ENCODE measurements at places on chromosomes 2 and 18.

DNA sequence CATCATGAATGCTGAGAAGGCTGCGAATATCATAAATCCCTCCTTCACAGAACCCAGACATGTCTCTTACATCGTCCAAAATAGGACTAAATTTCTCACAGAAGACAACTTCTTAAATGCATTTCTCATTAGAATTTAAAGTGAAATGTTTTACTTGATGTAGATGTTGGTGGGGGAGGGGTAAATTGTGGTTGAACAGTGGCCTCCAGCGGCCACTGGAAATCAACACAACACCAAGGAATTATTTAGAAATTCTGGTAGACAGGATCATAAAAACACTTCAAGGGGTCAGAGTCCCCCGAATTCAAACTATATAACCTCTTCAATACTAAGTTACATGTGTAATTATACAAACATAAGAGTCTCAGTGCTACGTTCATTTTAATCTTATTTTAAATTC lies 135.9 kb downstream of the ABCA12 start:
- DNase-seq: no peak

GRCh38 chr2:168044176-168044575 lies 203.2 kb downstream of the STK39 start:
- DNase-seq: no peak

- no peak for DNase-seq
These were observed 160.3 kb upstream of the CDH19 start for GRCh38 chr18:66764230-66764629.

GRCh38 chr2:137096693-137097092 lies 331.3 kb downstream of the THSD7B start:
- no peak for DNase-seq

DNA sequence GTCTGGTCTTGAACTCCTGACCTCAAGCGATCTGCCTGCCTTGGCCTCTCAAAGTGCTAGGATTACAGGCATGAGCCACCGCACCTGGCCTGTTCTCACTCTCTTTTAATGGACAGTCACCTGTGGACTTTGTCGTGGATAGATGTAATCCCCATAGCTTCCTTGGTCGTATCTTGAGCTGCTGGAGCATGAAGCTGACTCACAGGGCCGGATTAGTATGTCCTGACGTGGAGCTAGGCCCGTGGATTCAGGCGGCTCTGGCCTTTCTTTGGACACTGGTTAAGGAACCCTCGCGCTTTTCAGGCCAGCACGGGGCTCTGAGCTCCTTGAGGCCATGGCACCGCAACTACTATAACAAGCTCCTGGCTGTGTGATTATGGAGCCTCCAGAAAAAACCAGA lies 27.5 kb upstream of the GBX2 start:
- no peak for DNase-seq

DNA sequence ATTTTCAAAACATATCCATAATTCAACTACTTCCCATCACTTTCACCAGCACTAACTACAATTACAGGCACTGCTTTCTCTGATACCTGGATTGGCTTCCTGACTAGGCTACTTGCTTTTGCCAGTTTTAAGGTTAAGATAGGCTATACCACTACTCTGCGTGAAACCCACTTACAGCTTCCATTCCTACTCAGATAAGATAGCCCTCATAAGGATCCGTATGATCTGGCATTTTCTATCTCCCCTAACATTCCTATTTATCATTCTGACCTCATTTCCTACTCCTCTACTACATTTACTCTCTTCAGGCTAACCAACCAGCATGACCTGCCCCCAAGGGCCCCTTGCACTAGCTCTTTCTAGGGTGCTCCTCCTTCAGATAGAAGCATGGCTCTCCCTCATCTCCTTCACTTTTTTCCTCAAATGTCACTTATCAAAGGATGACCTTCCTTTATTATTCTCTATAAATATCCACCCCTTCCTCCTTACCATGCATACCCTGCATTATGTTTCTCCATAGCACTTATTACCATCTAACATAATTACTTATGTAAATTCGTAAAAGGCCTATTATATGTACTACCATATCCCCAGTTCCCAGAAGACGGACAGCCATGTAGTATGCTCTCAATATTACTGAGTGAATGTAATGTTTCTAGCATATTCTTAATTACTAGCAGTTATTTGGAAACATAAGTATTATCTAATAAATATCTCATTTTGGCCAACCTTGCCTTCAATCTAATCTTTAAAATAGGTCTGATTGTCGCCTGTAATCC lies 4.4 kb downstream of the TIA1 start:
- DNase-seq: no peak

DNA sequence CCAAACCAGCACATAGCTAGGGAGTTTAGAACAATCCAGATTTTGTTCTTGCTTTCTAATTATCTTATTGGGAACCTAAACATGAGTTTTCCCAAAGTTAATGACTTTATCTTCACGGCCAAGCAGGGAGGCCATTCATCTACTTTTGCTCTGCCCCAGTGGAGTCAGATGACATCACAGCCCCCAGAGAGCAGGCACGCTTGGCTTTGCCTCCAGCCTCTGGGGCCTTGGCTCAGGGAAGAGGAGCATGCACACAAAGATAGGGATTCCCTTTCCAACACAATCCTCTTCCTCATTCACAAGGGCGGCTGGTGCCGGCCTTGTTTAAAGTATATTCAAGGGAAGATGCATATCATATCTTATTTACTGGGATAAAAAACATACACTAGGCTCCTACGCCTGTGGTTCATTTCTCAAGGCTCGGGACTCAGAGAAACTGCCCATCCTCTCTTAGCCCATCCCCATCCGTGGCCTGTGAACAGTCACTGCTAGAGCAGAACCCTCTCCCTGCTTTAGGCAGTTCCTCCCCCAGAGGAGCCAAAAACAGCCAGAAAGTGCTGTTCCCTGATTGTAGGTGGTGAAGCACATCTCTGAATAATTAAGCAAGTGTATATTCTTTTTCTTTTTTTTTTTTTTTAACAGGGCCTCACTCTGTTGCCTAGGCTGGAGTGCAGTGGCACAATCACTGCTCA lies 21.2 kb downstream of the TGFA start:
- DNase-seq: no peak

GRCh38 chr2:169203952-169204351 lies 134.6 kb downstream of the DHRS9 start:
- no peak for DNase-seq

DNA sequence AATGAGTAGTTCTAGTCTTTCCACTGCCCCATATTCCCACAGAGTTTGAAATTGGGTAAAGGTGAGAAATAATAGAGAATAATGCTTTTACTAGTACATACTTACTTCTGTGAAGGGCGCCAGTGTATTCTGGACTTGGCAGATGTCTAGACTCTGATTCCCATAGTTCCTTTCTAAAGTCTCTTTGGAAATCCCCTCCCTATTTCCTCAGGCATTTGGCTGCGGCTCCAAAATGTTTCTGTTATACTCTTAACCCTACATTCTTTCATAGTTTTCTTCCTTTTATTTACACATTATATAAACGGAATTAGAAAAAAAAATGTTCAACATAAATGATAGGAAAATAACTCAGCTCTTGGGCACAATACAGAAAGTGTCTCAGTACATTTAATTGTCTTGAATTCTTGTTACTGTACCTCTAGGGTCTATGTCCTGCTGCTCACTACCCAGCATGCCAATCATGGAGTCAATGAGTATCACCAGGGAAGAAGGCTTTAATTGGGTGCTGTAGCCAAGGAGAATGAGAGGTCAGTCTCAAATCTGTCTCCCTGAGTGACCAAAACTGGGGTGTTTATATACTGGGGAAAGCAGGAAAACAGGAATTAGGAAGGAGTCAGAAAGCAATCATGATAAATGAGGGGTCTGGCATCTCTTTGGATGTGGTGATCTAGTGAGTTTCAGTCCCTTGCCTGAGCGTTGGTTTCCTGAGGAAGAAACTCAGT lies 147.8 kb upstream of the MMADHC start:
- no peak for DNase-seq

DNA sequence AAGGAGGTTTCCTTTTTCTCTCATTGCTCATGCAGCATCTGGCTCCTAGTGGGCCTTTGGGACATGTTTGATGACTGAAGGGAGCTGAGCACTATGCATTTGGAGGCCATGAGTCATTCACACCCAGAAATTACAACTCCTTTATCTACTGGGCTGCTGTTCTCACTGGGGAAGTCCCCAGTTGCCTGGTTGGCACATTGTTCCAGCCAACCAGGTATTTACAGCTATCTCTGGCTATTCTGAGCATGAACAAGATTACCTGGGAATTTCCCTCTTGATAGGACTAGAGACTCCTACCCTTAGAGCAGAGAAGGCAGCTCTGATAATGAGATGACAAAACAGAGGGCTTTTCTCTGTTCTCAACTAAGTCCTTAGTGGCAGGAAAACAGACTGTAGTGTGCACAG lies 206.5 kb downstream of the SETBP1 start:
- no peak for DNase-seq

- no peak for DNase-seq
These were observed 557.9 kb downstream of the TNS1 start for GRCh38 chr2:217444932-217445331.

DNA sequence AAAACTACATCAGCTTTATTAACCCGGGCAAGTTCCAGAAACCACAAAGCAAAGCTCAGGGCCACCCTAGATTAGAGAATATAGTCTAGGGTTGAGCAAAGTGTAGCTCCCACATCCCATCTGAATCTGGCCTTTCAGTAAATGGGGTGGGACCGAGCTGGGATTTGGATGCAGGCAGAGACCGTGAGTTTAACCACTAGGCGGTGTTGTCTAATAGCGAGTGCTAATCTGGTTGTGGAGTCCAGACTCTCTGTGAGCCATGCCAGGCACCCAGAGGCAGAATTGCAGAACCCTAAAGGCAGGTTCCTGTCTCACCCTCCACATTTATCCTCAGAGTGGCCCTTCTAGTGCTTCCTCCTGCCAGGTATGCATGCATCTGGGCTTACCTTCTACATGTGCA lies 435.9 kb downstream of the TSN start:
- no peak for DNase-seq

- no peak for DNase-seq
These were observed 147.5 kb upstream of the SESTD1 start for GRCh38 chr2:179412112-179412511.

GRCh38 chr18:2910751-2911425 lies 64.1 kb downstream of the EMILIN2 start:
- DNase-seq: no peak

DNA sequence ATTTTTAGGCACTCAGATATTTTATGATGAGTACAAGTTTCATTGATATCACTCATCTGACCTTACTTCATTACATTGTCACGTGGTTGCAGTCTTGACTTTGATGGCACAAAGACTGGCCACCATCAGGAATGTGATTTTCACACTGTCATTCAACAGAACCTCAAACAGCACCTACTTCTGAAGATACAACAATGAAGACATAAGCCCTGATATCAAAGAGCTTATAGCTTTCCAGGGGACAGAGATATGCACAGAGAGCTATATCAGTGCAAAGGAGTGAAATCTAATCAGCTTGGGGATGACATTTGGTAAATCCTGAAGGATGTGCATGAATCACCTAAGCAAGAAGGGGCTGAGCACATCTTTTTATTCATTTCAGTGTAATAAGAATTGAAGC lies 72.3 kb downstream of the MEP1B start:
- no peak for DNase-seq

GRCh38 chr2:53886406-53887280 lies 26.9 kb upstream of the GPR75 start:
- DNase-seq: peak; percentile 35

GRCh38 chr2:192577706-192578105 lies 383.0 kb upstream of the TMEFF2 start:
- DNase-seq: no peak

DNA sequence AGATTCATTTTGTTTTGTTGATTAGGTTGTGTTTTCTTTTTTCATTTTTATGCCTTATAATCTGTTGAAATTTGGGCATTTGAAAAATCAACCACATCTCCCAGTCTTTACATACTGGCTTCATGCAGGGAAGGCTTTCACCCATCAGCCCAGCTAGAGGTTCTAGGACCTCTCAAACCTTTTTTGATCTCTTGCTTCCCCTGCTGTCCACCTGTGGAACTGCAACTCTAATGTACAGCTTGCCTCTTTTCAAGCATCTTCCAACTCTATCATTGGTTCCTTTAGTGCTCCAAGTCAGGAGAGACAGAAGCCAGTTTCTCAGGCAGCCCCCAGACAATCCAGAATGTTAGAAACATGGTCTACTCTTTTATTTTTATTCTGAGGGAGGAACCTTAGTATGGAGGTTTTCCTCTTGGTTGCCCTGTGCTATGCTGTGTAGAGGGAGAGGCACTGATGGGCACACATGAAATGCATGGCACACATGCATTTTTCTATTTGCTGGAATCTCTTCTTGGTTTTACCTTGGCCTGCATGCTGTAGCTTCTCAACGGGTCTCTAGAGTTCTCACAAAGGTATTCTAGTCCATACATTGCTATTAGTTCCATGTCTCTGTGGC lies 107.2 kb upstream of the L3MBTL4 start:
- peak; percentile 15 for DNase-seq

GRCh38 chr2:113842919-113843736 lies 46.8 kb upstream of the ACTR3 start:
- DNase-seq: no peak

- DNase-seq: no peak
These were observed 176.7 kb upstream of the TPO start for GRCh38 chr2:1236606-1237005.

- DNase-seq: no peak
These were observed 27.9 kb downstream of the FABP1 start for GRCh38 chr2:88099798-88100488.

- DNase-seq: no peak
These were observed 1021.9 kb upstream of the CDH2 start for GRCh38 chr18:29198834-29199233.

DNA sequence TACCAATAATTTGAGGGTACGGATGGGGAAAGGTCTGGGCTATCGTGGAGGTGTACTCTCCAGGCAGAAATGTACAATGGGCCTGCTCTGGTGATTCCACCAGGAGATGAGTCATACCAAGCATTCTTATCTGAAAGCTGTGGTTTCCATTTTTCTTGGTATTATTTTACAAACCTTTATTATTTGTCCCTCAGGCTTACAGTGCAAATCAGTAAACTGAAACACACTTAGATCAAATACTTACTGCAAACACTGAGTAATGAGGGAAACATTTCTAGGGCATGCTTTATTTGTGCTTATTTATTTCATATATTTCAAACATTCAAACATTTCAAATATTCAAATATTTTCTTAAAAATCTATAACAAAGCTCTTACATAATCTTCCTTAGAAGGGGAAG lies 319.8 kb downstream of the RND3 start:
- DNase-seq: no peak
